HT1080 (cell line): ENCODE measurements at places on chromosomes 6 and 20. TPM values are rescaled to one million over a fixed set of nuclear protein-coding genes. Genes with fewer than 3 reads are reported as not detected.

GRCh38 chr20:44020406-44021148, 105.9 kb downstream of the TOX2 start:
- DNase-seq, result no peak

DNA sequence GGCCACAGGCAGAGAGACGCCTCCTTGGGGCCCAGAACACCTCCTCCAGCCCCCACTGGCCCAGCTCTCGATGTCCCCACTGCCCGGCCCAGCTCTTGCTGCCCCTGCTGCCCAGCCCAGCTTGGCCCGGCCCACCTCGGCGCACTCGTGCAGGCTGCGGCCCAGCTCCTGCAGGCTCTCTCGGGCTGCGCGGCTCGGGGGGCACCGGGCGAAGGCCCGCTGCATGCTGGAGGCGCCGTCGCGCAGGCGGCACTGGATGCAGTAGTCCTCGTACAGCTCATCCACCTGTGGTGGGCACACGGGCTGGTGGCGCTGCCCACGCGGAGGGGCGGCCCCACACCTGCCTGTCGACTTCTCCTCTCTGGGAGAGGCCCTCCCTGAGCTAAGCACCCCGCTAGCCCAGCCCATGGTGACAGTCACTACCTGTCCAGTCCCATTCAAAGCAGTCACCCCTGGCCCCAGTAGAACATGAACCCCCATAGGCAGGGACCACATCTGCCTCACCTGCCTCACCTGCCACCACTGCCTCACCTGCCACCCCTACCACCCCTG, 81.8 kb downstream of the RIPOR3 start:
- DNase-seq, result no peak

- DNase-seq, result no peak
These were observed 26.8 kb downstream of the MCM8 start for GRCh38 chr20:5977223-5977622.

- no peak for DNase-seq
These were observed 403.5 kb downstream of the CDH4 start for GRCh38 chr20:61655591-61655990.

- no peak for DNase-seq
These were observed 40.0 kb upstream of the ADGRF5 start for GRCh38 chr6:46961711-46962110.

GRCh38 chr6:168413018-168413720, 27.8 kb upstream of the SMOC2 start:
- DNase-seq, result no peak

DNA sequence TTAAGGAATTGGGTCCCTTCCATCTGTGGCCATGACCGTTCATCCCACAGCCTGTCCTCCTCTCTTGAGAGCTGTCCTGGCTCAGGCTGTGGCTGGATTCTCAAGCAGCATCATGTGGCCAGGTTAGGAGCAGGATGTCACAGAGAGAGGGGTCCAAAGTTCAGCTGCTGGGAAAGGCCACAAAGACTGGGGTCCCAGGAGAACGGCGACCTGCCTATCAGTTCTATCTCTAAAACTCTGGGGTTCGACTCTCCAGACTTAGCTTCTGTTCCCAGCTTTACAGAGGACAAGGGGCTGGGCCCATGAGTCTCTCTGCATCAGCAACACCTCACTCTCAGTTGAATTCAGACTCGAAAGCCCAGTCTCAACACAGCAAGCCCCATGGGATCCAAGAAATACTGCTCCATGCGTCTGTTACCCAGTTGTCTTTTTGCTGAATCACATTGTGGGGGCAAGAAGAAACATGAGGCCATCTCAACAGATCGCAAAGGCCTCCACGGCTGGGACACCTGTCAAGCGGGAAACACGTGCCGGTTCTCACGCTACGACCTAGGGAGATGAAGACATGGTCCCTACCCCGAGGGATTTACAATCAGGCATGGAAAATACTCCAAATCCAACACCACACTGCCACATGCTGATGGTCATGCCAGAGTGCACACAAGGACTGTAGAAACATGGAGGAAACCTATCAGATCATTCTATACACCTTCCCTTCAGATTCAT, 95.4 kb downstream of the SLC22A23 start:
- no peak for DNase-seq

GRCh38 chr20:21265261-21266190, 37.6 kb upstream of the XRN2 start:
- DNase-seq, result no peak

DNA sequence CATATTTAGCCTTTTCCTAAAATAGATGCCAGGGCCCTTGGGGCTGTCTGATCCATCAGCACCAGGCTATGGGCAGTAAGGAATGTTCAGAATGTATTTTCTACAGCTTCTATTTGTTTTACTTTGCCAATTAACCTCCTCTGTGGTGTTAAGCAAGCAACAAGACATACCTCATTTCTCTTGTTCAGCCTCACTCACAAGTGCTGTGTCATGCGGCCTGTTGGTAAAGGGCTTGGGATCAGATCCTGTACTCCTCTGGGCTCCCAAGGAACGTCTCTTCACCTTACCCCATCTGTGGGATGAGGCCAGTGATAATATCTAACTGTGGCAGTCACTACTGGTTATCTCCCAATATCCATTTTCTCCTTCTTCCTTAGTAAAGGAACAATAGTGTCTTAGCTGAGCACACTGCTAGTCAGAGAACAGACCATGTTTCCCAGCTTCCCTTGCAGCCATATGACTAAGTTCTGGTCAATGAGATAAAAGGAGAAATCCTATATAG, 7.0 kb upstream of the DSTN start:
- no peak for DNase-seq

GRCh38 chr20:20273286-20273685, 94.6 kb upstream of the INSM1 start:
- no peak for DNase-seq

DNA sequence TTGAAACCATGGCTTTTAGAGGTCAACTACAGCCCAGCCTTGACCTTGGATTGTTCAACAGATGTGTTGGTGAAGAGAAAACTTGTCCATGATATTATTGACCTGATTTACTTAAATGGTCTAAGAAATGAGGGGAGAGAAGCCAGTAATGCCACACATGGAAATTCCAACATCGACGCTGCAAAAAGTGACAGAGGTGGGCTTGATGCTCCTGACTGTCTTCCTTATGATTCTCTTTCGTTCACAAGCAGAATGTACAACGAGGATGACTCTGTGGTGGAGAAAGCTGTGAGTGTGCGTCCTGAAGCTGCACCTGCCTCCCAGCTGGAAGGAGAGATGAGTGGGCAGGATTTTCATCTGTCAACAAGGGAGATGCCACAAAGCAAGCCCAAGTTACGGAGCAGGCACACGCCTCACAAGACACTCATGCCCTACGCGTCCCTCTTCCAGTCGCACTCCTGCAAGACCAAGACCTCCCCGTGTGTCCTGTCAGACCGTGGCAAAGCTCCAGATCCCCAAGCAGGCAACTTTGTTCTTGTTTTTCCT, 16.2 kb downstream of the TTLL2 start:
- no peak for DNase-seq

- no peak for DNase-seq
These were observed 63.5 kb downstream of the CLIC5 start for GRCh38 chr6:45952168-45952529.

DNA sequence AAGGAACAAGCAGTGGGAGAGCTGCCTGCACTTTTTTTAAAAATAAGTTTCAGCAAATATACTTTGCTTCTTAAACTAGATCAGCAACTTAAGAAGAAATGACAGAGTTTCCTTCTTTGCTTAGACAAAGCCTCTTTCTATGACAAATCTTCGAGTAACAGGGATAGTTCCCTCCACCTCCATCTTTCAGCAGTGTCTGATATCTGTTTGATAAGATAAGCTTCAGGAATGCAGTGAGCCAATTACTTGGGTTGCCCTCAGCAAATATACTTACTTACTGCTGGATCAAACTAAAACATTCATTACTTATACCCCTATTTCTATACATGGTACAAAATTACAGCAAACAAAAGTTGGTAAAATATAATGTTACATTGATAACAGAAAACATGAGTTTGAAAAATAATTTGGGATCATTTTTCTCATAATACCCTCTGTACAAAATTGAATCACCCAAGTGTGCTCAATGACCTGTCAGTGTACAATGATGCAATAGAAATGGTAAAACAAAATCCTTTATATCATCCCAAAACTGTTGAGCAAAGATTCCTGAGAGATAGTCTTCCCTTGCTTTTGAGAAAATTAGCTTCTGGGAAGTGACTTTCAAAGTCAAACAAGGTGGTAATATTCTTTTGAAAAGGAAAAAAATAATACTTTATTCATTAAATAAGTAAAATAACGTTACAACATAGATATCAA, 24.5 kb downstream of the FRK start:
- DNase-seq, result no peak

- no peak for DNase-seq
These were observed 78.7 kb upstream of the LOC128125822 start for GRCh38 chr6:63493557-63493956.

DNA sequence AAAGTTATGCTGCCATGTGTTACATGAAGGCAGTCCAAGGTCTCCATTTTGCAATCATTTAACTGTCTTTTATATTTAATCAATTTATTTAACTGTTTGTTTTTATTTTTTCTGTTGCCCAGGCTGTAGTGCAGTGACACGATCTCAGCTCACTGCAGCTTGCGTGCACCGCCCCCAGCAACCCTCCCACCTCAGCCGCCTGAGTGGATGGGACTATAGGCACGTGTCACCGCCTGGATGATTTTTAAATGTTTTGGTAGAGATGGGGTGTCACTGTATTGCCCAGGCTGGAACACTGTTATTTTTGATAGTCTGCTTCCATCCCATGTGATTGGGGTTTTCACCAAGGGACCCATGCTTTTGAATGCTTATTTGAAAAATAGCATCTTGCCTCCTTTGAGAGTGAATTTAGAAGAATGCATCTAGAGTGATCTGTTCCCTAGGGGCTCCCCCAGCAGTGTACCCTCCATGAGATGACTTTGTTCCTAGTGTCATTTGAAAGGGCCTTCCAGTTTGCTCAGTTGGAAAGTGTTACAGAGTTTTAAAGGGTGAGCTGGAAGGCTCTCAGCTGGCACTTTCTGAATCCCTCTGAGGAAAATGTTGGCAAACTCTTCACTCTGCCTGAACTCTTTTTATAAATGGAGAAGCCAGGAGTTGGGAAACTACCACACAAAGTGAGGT, 143.4 kb downstream of the JARID2 start:
- DNase-seq, result no peak

GRCh38 chr6:127951172-127951917, 50.5 kb upstream of the THEMIS start:
- no peak for DNase-seq

GRCh38 chr20:25547063-25547462, 38.3 kb downstream of the NINL start:
- DNase-seq, result no peak

DNA sequence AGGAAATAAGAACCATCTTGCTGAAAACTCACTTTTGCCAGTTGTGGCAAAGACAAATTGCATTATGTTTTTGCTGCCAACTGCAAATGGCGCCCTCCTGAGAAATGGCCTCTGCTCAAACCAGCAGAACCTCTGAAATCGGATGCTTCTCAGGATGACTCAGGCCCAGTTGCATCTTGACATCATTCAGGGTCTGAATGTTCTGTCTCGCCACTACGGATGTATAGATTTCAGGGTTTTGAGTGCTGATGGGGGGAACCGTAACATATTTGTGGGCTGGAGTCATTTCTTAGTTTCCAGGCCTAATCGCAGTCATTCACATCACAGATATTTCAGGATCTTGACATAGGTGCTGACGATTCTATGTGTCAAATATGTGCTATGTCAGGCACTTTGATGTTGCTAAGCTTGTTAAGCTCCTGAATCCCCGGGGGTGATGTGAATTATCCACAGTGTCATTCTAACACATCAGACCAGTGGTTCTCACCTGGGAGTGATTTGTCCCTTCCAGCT, 207.1 kb downstream of the NFATC2 start:
- peak; percentile 99 for DNase-seq

DNA sequence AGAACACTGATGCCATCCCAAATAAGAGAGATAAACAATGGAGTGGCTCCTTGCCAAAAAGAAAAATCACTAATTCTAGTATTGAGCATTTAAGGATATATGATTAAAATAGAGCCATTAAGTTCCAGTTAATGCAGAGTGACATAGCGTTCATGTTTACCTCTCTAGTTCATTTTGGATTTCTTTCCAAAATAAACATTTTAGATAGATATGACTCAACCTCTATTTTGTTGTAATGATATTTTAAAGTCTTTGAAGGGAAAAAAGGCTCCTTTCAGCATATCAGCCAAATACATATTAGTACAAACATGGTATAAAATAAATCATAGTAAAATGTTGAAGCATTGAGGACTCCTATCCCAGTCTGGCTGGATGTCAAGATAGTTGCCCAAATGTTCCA, 33.4 kb downstream of the RWDD2A start:
- no peak for DNase-seq

DNA sequence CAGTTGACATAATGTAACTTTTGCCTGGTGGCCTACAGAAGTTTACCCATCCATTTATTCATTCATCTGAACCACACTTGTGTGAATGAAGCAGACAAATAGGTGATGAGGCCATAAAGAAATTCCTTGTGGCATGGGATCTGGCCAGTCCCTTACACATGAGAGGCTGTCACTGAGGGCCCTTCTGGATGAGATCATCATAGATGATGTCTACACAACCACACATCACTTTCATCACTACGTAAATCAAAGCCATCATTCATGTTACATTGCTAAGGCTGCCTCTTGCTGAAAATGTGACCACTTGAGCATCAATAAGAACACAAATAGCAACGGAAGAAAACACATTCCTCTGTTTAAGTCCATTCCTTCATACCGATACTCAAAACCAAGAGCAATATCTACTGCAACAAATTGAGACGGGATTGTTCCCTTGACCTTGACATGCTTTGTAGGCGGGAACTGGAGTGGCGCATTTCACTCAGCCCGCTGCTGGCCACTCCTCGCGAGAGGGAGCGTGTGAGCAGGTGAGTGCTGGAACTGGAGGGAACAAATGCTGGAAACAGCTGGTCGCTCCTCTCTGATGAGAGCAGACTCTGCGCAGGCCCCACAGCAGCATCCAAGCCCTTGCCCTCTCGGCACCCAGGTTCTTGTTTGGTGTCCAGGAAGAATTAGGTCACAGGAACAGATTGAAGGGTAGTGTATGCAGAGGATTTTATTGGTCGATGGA, 49.3 kb downstream of the FAM50B start:
- DNase-seq, result no peak

DNA sequence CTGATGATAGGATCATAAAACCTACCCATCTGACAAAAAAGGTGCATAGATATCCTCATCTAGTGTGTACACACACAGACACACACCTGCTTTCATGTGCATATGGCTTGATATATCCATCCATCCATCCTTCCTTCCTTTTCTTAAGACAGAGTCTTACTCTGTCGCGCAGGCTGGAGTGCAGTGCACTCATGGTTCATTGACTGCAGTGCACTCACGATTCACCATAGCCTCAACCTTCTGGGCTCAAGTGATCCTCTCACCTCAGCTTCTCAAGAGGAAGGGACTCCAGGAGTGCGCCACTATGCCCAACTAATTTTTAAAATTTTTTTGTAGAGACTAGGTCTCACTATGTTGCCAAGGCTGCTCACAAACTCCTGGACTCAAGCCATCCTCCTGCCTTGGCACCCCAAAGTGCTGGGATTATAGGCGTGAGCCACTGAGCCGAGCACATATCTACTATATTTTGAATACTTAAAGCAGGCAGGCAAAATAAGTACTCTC, 27.1 kb downstream of the ADNP start:
- DNase-seq, result no peak

PDE7B gene
- 0.47 and 1.3 TPM in 2 replicates for total RNA-seq

VGLL2 gene
- total RNA-seq, result not detected in 2 replicates

EEF1A2 gene
- 203 and 276 TPM in 2 replicates for total RNA-seq

BCKDHB gene
- 9.4 and 11.5 TPM in 2 replicates for total RNA-seq

FAM217A gene
- not detected in 2 replicates for total RNA-seq

LRRC73 gene
- 0.07 and 0.77 TPM in 2 replicates for total RNA-seq

PLEKHG1 gene
- 0.63 and 1.2 TPM in 2 replicates for total RNA-seq

ZC3H12D gene
- 0.07 and 0.16 TPM in 2 replicates for total RNA-seq
